ENCODE measurements at places on chromosomes 7 and 10. TPM values are rescaled to one million over a fixed set of nuclear protein-coding genes. Genes with fewer than 3 reads are reported as not detected.

ZNRF2 gene
- 27.6 TPM for total RNA-seq

LIPF gene
- not detected for total RNA-seq

ATXN7L1 gene
- 12.2 TPM for total RNA-seq

SDHAF3 gene
- 12.0 TPM for total RNA-seq
